ENCODE measurements at places on chromosomes 12 and 14.

- no peak for DNase-seq
These were observed 60.5 kb upstream of the NUDT4 start for GRCh38 chr12:93317227-93317626.

DNA sequence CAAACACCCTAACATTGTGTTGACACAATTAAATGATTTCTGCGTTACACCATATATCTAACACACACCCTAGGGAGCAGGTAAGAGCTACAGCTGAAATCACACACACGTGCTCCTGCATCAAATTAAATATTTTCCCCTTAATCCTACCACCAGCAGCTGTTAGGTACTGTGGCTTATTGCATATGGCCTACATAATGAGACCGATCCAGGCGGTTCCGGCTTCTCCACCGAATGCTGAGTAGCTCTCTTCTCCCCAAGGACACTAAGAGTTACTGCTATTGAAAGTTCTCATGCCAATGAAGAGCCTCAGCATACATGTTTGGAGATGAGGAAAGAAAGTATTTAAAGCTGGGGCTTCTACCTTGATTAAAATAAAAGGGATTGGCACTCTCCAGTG is 472.2 kb upstream of the STXBP6 start:
- no peak for DNase-seq

GRCh38 chr14:75793806-75794205 is 132.8 kb downstream of the TTLL5 start:
- no peak for DNase-seq

- no peak for DNase-seq
These were observed 77.5 kb upstream of the ATP2A2 start for GRCh38 chr12:110203546-110203945.

DNA sequence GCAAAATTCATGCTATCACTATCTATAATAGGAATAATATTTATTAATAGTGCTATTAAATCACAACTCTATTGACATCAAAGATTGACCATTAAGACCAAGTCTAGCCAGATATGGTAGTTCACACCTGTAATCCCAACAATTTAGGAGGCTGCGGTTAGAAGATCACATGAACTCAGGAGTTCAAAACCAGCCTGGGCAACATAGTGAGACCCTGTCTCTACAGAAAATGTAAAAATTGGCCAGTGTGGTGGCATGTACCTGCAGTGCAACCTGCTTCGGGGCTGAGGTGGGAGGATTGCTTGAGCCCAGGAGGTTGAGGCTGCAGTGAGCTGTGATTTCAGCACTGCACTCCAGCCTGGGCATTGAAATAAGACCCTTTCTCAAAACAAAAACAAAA is 11.0 kb downstream of the VEZT start:
- DNase-seq = no peak

DNA sequence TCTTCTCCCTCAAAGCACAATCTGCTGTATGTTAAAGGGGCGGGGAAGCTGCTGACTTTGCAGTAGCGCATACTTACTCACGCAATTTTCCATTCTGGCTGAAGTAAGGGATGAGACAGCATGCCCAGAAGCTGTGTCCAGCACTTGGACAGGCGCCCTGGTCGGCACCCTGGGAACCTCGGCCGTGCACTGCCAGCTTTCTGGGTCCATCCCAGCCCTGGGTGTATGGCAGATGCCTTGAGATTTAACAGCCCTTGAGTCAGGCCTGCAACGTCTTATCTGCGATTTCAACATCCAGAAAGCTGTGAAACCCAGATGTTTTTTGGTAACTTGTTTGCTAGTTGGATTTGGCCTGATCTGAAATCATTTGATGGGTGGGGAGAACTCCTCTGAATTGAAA is 16.1 kb downstream of the EML1 start:
- DNase-seq = no peak

GRCh38 chr12:22255097-22255496 is 79.4 kb downstream of the ST8SIA1 start:
- DNase-seq = no peak

DNA sequence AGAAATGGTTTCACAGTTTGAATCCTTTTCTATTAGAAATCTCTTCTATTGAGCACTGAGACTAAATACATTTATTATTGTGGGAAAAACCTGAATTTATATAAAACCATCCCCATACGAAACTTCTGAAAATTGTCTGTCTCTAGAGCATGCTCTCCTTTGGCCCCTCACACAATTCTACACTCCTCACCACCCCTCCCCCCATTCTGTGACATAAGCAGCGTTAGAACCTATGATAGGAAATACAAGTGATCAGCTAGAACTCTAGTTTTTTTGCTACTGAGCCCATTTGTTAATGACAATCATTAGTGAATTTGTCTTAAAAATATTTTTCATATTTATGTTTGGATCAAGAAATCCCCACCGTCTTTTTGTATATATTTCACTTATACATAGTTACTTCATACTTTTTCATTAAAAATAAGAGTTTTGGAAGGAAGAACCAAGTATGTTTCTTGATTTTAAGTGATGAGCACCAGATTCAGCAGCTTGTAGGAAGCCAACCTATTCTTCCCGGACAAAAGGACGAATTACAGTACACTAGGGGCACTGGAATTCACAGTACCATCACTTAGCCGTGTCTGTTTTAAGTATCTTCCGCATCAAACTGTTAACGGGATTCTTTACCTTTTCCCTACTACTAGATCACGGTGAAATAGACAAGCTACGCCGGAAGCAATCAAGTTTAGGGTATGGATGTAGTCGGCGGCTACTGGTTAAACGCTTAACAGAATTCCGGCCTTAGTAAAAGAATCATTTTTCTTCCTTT is 724 bp downstream of the GTSF1 start:
- no peak for DNase-seq

DNA sequence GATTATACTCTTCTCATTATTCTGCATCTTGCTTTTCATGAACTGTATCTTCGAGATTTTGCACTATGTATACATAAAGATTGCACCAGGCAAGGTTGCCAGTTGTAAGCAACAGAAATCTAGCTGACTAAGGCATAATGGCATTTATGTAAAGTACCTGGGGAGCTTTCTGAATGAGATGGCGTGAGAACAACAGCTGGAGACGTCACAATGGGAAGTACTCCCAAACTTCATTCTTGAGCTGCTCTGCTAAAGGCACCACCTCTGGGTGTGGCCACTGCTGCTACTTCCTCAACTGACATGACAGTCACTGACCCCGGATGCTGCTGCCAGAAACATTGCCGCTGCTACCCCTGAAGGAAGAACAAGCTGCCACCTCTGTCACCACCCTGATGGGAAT is 220.7 kb downstream of the NOVA1 start:
- no peak for DNase-seq

DNA sequence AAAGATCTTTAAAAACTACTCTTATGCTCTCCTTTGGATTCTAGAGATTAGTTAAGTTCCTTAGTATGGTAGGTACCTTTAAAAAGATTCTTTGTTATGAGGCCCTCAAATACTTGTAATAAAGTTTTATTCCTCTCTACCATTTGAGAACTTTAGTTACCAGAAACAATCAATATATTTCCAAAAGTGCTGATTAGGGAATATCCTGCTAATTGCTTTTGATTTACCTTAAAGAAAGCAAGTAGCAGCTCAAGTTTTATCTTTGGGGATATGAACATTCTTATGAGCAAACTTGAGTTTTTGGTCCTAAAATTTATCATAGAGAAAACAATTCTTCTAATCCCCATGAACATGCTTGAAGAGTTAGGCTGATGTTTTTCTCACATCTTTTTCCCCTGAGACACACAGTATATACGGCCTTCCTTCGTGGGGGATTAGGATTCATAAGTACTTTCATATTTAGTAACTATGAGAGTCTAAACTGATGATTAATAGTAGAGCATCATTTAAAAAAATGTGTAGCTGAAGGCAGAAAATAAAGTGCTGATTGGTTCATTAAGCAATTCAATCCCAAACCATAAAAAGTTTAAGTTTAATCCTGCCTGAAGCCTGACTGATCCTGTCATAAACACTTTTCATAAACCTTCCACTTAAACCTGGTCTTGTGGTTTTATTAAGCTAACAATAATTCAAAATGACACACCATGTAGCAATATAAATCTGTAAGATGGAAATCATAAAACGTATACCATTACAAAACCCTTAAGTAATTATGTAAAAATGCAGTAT is 380.5 kb upstream of the FBXO33 start:
- DNase-seq = no peak

DNA sequence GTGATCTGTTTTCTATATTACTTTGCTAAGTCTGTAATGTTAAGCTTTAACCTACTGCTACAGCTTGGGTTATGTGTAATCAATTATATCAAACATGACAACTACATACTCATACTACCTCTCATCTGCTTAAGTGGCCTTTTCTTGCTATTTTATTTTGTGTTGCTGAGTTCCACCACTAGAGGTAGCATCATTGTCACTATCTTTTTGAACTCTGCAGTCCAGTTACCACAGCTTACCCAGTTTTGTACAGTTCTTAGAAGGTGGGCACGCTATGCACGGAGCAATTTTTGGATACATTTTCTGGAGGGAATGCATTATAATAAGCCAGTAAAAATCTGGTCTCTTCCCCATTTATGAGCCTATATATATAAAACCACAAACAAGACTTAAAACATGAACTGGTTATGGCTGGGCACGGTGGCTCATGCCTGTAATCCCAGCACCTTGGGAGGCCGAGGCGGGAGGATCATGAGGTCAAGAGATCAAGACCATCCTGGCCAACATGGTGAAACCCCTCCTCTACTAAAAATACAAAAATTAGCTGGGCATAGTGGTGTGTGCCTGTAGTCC is 48.5 kb downstream of the SAV1 start:
- DNase-seq = no peak

DNA sequence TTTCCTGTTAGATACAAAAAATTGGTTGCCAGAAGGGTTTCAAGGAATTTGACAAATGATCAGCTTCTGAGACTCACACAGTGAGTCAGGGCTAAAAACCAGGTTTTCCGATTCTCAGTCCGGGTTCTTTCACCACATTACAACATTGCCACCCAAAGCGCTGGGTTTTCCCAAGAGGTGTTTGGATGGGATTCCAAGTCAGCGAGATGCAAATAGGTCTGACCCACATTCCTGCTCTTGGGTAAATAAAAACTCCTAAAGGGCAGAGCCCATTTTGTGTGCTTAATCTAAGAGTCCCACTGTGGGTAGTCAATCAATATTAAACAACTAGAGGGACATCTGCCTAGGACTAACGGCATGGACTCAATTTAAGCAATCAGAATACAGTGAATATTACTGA is 5.4 kb upstream of the RIC8B start:
- no peak for DNase-seq

DNA sequence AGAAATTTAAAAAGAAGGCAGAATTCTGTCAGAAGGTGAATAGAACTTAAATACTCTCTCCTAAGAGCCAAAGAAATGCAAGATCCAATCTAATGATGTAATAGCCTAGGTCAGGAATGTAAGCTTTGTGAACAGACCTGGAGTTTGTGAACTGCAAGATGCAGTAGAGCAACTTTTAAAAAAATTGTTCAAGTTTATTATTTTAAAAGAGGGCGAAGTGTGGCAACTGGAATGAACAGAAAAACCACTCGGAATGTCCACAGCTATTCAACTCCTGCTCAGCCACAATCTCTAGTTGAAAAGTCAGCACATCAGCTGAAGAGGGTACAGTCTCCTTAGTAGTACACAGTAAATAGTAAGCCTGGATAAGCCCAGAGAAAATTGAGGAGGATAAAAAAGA is 228.8 kb downstream of the PPFIA2 start:
- DNase-seq = no peak

DNA sequence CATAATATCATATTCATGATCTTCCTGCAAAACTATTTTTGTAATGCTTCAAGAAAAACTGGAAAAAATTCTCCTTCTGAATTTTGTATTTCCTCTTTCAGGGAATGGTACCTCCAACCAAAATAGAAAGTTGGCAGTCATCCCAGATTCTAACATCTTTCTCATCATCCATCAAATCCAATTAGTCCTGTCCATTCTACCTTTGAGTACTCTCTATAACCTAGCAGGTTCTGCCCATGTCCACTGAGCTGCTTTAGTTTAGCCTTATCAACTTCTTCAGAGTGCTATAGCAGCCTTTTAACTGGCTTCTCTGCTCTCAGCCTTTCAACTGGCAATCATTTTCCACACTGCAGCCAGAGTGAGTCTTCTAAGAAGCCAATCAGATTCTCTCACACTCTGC is 236.2 kb downstream of the AKAP6 start:
- DNase-seq = no peak

DNA sequence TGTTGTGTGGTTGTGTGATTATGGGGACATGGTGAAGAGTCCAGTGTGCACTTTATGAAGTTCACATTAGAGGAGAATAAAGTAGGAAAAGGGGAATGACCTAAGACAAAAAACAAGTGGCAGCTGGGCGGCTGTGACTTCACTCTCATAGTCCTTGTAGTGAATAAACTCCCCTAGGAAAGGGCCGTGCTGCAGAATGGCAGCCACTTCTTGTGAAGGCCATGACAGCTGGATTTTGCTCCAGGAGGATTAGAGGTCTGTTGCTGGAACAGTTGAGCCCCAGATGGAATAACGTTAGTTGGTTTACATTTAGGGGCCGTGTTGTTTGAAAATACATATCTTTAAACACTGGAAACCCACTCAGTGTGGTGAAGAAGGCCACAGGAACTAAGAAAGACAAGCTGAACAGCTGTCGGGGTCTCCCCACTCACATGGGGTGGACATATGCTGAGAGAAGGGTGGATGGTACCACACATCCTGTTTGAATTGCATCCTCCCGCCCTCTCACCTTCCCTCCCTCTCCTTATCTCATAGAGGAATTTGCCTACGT is 276.9 kb downstream of the CACNA1C start:
- no peak for DNase-seq

GRCh38 chr12:46659032-46659650 is 166.7 kb downstream of the SLC38A4 start:
- no peak for DNase-seq

DNA sequence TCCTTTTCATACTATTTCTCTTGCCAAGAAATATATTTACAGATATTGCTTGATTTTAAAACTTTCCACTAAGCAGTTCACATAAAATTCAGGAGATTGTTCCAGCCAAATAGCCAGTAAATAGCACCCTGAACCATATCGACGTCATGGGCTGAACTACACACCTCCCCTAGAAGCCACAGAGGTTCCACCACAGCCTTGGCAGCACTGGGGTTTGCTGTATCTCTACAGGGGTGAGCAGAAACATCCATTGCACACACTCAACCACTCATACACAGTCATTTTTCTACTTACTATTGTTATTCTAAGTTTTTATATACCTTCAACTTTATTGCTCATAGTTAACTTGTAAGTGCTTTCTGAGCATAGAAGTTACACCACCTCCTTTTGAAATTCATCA is 8.1 kb upstream of the EIF2S3B start:
- DNase-seq = peak; percentile 40

DNA sequence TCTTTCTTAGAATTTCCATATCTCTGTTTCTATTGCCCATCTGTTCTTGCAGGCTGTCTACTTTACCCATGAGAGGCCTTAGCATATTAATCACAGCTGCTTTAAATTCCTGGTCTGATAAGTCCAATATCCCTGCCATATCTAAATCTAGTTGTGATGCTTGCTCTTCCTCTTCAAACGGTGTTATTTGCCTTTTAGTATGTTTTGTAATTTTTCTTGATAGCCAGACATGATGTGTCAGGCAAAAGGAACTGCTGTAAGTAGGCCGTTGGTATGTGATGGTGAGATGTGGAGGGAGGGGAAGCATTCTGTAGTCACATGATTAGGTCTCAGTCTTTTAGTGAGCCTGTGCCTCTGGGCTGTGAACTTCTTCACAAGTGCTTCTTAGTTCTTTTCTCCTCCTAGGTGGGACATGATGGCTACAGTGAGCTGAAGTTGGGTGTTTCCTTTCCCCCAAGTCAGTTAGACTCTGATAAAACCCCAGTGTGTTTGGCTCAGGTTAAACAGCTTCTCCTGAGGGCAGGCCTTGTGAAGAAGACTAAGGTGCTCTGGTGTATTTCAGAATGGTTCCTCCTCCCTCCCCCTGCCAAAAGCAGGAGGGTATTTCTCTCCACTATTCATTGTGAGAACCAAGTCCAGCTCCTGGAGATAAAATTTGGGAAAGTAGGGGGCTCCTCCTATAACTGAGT is 195.9 kb upstream of the PARP11 start:
- no peak for DNase-seq
